Heart right ventricle (tissue), 16 donors: ENCODE measurements at places on chromosomes 4 and X. TPM values are rescaled to one million over a fixed set of nuclear protein-coding genes. Genes with fewer than 3 reads are reported as not detected.

Gene KANTR
- total RNA-seq = 11.5 TPM

Gene TNIP3
- total RNA-seq = not detected

Gene CLRN2
- not detected for total RNA-seq

DNA sequence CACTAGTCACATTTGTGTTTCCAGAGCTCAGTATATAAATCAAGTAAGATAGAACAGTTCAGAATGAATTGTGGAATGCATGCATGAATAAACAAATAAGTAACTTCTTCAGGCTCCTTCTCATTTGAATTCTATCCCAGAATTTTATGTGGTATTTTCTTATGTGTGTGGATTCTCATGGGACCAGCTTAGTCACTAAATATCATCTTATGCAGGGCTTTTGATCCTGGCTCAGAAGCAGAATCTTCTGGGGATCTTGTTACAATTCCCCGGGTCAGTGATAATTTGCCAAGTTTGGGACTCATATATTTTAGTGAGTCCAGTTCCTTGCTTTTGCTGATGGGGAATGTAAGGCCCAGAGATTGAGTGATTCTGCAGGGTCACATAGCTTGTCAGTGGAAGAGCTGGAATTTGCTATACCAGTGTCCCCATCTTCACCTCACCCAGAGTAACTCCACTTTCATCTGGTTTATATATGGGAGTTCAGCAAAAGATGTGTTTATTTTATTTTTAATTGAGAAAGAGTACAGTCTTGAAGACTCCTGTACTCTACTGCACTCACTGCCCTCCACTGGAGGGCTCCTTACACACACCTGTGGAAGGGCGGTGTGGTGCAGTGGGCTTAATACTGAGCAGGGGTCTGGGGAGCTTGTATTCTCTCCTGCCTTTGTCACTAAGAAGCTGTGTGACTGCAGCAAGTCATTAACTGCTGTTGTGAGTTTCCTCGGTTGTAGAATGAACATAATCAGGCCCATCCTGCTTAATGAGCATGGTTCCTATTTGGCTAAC is 198.2 kb upstream of the CXorf66 start:
- no peak for DNase-seq

DNA sequence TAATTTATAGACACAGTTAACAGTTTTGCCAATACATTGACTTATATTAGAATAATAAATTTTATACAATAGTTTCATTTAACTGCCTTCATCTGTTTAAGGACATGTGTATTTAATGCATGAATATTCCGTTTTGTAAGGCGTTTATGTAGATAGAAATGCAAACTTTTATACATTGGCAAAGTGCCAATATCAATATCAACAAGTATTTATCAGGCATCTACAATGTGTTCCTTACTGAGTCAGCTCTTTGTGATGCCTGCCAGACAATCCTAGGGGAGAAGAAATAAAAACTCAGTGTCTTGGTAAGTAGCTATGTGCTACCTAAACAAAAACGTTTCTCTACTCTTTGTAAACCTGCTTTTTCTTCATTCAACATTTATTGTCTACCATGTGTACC is 1142.2 kb downstream of the C4orf33 start:
- DNase-seq = no peak

GRCh38 chr4:22462688-22463087 is 53.2 kb downstream of the ADGRA3 start:
- no peak for DNase-seq

DNA sequence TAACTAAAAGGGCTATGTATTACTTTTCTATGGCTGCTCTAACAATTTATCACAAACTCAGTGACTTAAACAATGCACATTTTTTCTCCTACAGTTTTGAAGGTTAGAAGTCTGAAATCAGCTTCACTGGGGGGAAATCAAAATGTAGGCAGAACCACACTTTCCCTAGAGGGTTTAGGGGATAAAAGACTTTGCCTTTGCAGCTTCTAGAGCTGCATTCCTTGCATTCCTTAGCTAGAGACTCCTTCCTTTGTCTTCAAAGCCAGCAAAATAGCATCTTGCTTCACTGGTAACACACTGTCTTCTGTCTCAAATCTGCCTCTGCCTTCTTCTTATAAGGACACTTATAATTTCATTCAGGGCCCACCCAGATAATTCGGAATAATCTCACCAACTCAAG is 152.4 kb upstream of the SPIN4 start:
- no peak for DNase-seq

GRCh38 chr4:104436542-104436941 is 58.2 kb downstream of the CXXC4 start:
- DNase-seq = no peak
